ENCODE measurements at places on chromosomes 12 and 14.

GRCh38 chr14:57732463-57733285 lies 133.2 kb downstream of the SLC35F4 start:
- no peak for DNase-seq

DNA sequence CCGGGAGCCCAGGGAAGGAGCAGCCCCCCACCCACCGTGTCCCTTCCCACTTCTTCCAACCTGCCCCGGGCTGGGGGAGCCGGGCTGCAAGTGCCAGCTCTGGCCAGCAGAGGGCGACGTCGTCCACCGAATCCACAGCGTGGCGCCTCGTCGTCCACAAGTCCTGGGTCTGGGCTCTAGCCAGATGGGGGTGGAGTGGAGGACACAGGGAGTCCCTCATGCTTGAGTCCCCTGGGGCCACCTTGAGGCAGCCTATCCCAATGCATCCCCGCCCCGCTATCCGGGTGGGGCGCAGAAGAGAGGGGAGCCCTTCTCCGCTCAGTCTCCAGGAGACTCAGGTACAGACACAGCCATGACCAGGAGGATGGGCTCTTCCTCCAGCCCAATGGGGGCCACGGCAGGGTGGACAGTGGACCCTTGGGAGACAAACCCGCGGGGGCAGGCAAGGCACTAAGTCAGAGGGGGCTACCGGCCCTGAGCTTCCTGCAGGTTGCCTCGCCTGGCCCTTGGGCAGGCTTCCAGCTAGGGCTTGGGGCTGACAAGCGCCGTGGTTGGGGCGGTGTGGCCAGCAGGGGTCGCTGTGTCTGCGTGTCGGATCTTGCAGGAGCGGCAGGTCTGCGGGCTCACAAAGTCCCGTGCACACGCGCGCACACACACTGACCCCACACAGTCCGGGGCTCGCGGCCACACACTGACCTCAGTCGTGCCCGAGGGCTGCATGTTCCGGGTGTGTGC lies 5.5 kb downstream of the AQP5 start:
- peak; percentile 96 for DNase-seq

DNA sequence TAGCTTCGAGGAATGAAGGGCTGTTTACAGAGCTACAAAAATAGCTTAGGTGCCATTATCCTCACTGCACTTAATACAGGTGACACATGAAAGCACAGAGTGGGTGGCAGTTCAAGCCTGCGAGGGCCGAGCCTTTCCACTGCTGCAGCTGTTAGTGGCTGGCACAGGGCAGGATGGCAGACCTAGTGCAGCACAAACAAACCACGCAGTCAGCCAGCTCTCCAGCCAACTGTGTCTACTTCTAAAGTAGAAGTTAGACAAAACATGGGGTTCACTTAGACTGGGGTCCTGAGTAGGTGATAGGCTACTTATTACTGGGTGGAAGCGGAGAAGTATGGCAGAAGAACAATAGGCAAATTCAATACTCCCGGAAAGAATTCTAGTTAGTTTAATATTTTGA lies 95.4 kb downstream of the DUSP16 start:
- DNase-seq: no peak

- no peak for DNase-seq
Measured at GRCh38 chr14:21220874-21221477, 48.3 kb downstream of the HNRNPC start.

- DNase-seq: no peak
Measured at GRCh38 chr14:29906256-29906870, 21.3 kb downstream of the PRKD1 start.

- no peak for DNase-seq
Measured at GRCh38 chr12:11753826-11754225, 104.4 kb downstream of the ETV6 start.

- DNase-seq: no peak
Measured at GRCh38 chr12:38269897-38270296, 46.7 kb upstream of the ALG10B start.

DNA sequence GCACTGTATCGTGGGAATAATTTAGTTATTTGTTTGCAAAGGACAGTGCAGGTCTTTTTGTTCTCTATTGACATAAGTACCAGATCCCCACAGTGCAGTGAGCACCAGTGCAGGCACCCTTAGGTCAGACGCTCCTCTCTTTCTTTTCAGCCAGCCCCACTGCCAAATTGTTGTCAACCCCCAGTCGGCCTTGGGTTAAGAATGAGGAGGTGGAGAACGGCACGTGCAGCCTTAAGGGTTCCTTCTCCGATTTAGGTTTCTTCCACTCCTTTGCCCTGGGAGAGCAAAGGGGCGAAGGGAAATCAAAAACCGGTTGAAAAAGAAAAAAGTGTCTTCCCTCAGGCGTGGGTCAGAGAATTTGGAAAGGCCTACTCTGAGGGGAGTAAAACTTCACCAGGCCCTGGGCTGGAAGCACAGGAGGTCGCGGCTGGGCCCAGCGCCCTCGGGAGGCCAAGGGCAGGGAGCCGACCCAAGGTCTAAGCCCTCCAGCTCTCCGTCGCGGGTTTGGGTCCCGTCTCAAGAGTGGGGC lies 4.3 kb downstream of the PAX9 start:
- no peak for DNase-seq

- no peak for DNase-seq
Measured at GRCh38 chr14:100010679-100011078, 54.5 kb upstream of the EVL start.

GRCh38 chr12:100414739-100415138 lies 57.9 kb downstream of the SLC17A8 start:
- no peak for DNase-seq

- no peak for DNase-seq
Measured at GRCh38 chr14:77106666-77107065, 8.6 kb downstream of the CIPC start.

GRCh38 chr12:25121916-25122315 lies 73.0 kb downstream of the DNAI7 start:
- DNase-seq: no peak

DNA sequence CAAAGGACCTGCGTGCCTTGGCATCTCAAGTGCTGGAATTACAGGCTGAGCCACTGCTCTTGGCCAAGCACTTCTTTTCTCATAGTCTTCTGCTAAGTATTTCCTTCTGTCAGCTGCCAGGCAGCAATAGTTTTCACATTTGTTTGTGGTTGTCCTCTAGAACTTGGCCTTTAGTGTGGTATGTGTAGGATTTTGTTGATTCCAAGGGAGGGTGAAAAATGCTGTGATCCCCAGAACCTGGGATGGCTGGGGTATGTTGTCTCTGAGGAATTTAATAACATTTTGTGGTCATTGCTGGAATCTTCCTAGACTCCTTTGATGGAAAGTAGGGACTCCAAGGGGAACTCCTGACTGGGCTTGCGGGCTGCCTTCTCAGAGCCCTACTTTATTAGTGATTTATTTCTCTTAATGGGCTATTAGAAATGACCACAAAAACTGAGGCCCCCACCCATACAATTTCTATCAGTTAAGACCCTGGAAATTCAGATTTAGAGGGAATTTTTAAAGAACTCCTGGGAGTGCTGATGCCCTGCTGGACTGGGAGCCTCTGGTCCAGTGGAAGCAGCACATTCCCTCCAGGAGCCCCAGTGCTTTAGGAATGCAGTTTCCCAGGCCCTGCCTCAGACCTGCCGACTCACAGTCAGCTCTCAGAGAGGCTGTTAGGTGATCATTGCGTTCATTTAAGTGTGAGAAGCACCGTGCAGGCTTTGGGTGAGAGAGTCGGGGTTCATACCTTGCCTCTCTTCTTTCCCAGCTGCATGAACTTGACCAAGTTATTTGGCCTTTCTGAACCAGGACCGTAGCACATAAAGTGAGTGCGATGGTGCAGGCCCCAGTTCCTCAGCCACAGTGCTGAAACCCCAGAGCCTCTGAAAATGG lies 22.7 kb downstream of the TRAF3 start:
- DNase-seq: no peak

GRCh38 chr14:105294142-105294597 lies 6.6 kb downstream of the BRF1 start:
- DNase-seq: peak; percentile 22

- DNase-seq: no peak
Measured at GRCh38 chr12:76784600-76785051, 20.7 kb downstream of the ZDHHC17 start.

DNA sequence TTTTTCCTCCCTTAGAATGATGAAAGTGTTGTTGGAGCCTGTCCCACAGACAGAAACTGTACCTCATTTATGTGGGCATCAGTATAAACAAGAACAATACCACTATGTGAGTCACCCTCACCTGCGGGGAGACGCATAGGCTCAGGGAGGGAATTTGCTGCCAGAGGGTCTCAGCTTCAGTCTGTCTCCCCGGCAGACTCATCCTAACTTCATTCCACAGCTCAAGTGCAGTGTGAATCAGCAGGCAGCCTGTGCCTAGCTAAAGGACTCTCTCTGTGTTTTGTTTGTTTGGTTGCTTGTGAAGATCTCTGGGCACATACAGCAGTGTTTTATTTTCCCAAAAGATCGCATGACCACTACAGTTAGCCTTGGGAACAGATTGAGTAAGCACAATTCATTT lies 98.9 kb downstream of the PRKCH start:
- DNase-seq: no peak

GRCh38 chr12:52027085-52027843 lies 20.5 kb downstream of the TAMALIN start:
- DNase-seq: no peak

DNA sequence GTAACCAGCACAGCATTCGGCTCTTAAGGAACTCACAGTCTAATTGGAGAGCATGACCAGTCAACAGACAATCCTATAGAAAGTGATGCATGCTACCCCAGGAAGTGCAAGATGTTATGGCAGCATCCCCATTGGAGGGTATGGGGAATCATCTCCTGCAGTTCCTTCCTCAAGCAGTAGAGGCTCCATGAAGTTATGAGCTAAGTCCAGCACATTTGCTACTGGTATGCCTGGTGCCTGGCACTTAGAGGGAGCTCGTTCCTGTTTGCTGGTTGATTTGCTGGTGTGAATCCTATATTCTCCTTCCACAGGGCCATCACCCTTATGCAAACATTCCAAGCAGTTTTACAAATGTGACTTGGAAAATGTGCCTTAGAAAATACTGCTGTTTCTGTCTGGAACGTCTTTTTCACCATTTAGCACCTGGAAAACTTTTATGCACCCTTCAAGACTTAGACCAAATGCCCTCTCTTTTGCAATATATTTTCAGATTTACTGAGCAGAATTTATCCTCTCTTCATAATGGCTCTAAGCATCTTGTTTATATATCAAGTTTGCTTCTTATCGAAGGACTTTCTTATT lies 136.1 kb upstream of the WSCD2 start:
- DNase-seq: no peak

DNA sequence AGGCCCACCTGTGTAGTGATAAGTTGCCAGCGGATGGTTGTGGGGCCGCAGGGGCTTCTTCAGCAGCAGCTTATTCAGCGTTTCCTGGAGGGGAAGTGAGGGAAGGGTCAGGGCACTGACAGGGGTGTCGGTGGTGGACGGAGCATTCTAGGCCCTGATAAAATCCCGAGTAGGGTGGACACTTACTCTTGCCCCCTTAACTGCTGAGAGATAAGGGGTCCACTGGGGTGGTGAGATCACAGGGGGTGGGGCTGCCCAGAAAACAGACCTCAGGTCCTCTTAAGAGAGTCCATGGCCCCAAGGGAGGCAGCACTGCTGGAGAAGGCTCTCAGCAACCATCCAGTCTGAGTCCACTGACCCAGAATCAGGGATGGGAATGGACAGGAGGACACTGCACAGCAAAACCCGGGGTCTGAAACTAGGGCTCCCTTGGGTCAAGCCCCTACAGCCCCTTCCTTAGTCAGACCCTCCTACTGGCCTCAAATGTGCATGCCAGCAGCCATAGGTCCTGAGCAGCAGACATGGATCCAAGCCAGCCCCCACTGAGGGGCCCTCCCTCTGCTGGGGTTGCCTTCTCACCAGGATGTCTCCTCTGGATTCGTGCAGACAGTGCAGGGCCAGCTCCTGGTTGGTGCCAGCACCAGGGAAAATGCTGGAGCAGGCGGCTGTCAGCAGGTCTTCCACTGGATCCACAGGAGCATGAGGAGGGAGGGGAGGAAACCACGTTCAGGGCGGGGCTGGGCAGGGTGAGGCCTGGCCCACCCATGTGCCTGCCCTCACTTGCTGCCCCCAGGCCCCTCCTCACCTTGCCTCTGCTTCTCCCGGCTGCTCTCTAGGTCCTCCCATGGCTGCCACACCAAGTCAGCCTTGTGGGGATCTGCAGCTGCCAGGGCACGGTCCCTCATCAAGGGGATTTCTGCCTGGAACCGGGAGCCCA lies 12.1 kb upstream of the PNMA1 start:
- no peak for DNase-seq

- DNase-seq: no peak
Measured at GRCh38 chr14:64725879-64726584, 21.8 kb downstream of the PLEKHG3 start.

DNA sequence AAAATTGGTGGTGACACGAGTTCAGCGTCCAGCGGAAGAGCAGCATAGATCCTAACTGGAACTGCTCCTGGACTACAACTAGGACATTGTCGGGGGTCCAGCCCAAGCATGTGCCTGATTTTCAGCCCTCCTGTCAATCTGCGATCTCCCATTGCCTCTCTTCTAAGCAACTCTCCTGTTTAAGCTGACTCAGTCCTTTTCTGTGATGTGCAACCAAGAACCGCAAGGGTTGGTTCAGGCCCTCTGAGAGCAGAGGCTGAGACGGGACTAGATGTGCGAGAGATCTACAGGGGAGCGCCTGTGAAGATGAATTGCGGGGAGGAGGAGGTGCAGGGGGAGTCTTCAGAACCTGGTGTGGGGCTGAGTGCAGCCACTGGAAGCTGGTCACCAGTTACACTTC lies 3.7 kb upstream of the PAPLN start:
- no peak for DNase-seq

- DNase-seq: no peak
Measured at GRCh38 chr14:81385419-81385818, 14.7 kb downstream of the STON2 start.

DNA sequence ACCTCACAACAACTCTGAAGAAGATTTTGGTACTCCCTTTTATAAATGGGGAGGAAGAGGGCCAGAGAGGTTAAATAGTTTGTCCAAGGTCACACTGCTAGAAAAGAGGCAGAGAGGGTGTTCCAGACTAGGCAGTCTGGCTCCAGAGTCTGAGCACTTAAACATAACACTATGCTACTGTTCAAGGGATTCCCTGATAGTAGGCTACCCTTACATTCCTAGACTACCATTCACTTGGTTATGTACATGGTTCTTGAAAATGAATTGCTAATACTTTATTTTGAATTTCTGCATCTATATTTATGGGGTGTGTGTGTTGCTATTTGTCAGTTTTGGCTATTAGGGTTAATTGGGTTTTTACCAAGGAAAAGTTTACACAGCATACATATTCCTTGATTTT lies 7.2 kb downstream of the GNS start:
- no peak for DNase-seq

- DNase-seq: no peak
Measured at GRCh38 chr14:69355607-69356281, 42.4 kb downstream of the ERH start.

GRCh38 chr12:107090711-107091110 lies 2.6 kb downstream of the CRY1 start:
- no peak for DNase-seq

GRCh38 chr14:79443602-79444001 lies 767.7 kb downstream of the DIO2 start:
- DNase-seq: no peak

- no peak for DNase-seq
Measured at GRCh38 chr14:36619853-36620252, 37.4 kb upstream of the NKX2-8 start.

- DNase-seq: no peak
Measured at GRCh38 chr12:132566516-132567131, 43.8 kb downstream of the LRCOL1 start.

GRCh38 chr14:54837508-54838149 lies 65.0 kb downstream of the GCH1 start:
- no peak for DNase-seq

- no peak for DNase-seq
Measured at GRCh38 chr14:97719931-97720330, 922.7 kb downstream of the VRK1 start.

GRCh38 chr12:25436206-25437030 lies 116.7 kb downstream of the LMNTD1 start:
- no peak for DNase-seq
